H1 (cell line): ENCODE measurements at places on chromosomes 2 and 18. TPM values are rescaled to one million over a fixed set of nuclear protein-coding genes. Genes with fewer than 3 reads are reported as not detected.
A peak's percentile ranks its signal among the peaks of the same experiment; 100 is the strongest.

PROM2 gene
- 3.8 and 4.6 TPM in 2 replicates for total RNA-seq

- H3K4me1 ChIP-seq, result no peaks in the 10 kb centered on the region
- no peaks in the 10 kb centered on the region for H3K27me3 ChIP-seq
- H3K4me3 ChIP-seq, result no peak overlapping the region
- DNase-seq, result no peak
- H3K36me3 ChIP-seq, result no peaks in the 10 kb centered on the region
Measured at GRCh38 chr2:199764273-199764800, 86.7 kb downstream of the FTCDNL1 start.

CFAP221 gene
- total RNA-seq, result 0.36 and 0.71 TPM in 2 replicates

DNA sequence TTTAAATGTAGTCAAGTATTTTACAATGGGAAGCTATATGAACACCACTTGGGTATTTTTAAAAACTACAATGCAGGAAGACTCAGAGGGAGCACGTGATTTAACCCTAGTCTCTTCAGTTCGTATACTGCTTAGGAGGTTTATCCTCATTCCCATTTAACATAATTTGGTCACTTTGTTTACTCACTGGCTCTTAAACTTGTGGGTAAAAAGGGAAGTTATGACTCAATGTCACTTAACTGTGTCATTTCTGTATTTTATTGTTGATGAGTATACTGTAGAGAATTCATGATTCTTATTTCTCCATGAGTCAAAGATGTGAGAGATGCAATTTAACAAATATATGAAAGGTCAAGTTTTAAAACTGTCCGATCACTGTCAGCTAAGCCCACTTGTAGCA, 48.2 kb downstream of the SLC66A3 start:
- DNase-seq, result no peak
- no peak overlapping the region for H3K27ac ChIP-seq

GRCh38 chr2:163647300-163647699, 88.5 kb downstream of the FIGN start:
- no peaks in the 10 kb centered on the region for H3K27me3 ChIP-seq
- no peaks in the 10 kb centered on the region for H3K36me3 ChIP-seq
- DNase-seq, result no peak
- H3K27ac ChIP-seq, result no peak overlapping the region

RNU2-63P gene
- total RNA-seq, result 6.6 and 8.3 TPM in 2 replicates

DNA sequence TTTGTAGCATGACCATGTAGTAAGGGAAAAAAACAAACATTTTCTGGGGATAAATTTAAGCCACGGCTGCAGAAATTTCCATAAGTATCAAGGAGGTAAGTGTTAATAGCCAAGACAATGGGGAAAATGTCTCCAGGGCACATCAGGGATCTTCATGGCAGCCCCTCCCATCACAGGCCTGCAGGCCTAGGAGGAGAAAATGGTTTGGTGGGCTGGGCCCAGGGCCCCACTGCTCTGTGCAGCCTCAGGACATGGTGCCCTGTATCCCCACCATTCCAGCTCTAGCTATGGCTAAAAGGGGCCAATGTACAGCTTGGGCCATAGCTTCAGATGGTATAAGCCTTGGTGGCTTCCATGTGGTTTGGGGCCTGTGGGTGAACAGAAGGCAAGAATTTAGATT, 271.8 kb downstream of the PID1 start:
- H3K36me3 ChIP-seq, result no peaks in the 10 kb centered on the region
- no peak overlapping the region for H3K4me3 ChIP-seq
- no peak for DNase-seq
- no peaks in the 10 kb centered on the region for H3K27me3 ChIP-seq
- H3K4me1 ChIP-seq, result no peaks in the 10 kb centered on the region
- no peak overlapping the region for H3K27ac ChIP-seq

GRCh38 chr2:71465356-71465755, 12.0 kb downstream of the DYSF start:
- peak overlapping the region; percentile 62 for H3K4me3 ChIP-seq
- no peaks in the 10 kb centered on the region for H3K36me3 ChIP-seq
- no peaks in the 10 kb centered on the region for H3K4me1 ChIP-seq

- DNase-seq, result no peak
- no peaks in the 10 kb centered on the region for H3K36me3 ChIP-seq
- H3K27ac ChIP-seq, result no peak overlapping the region
- H3K4me1 ChIP-seq, result peaks cover 6% of the 10 kb centered on the region; the same call in 1 of the 2 replicates
- no peak overlapping the region for H3K4me3 ChIP-seq
- H3K27me3 ChIP-seq, result no peaks in the 10 kb centered on the region
Measured at GRCh38 chr2:31267437-31268120, 33.6 kb downstream of the EHD3 start.

ACVR1C gene
- total RNA-seq, result 0.40 and 0.52 TPM in 2 replicates

- peaks cover 3% of the 10 kb centered on the region; the same call in 1 of the 2 replicates for H3K4me1 ChIP-seq
- H3K27ac ChIP-seq, result no peak overlapping the region
- H3K36me3 ChIP-seq, result no peaks in the 10 kb centered on the region
- no peak overlapping the region for H3K4me3 ChIP-seq
- no peaks in the 10 kb centered on the region for H3K27me3 ChIP-seq
- DNase-seq, result no peak
Measured at GRCh38 chr18:74895686-74896085, 298.0 kb downstream of the ZNF407 start.

GRCh38 chr2:45741161-45741850, 89.8 kb downstream of the PRKCE start:
- no peak for DNase-seq
- no peaks in the 10 kb centered on the region for H3K4me1 ChIP-seq
- H3K36me3 ChIP-seq, result no peaks in the 10 kb centered on the region
- no peak overlapping the region for H3K4me3 ChIP-seq
- H3K27ac ChIP-seq, result no peak overlapping the region

CCDC74B gene
- total RNA-seq, result 4.3 and 6.7 TPM in 2 replicates

- no peak overlapping the region for H3K4me3 ChIP-seq
- no peak for DNase-seq
- no peaks in the 10 kb centered on the region for H3K27me3 ChIP-seq
- no peak overlapping the region for H3K27ac ChIP-seq
Measured at GRCh38 chr2:201960305-201960704, 73.3 kb upstream of the FZD7 start.

- H3K4me3 ChIP-seq, result no peak overlapping the region
- no peaks in the 10 kb centered on the region for H3K36me3 ChIP-seq
- no peaks in the 10 kb centered on the region for H3K27me3 ChIP-seq
- H3K4me1 ChIP-seq, result no peaks in the 10 kb centered on the region
Measured at GRCh38 chr18:62045316-62045715, 141.5 kb downstream of the PIGN start.

CD28 gene
- not detected in 2 replicates for total RNA-seq

GRCh38 chr18:46596119-46596518, 60.9 kb downstream of the LOXHD1 start:
- no peak overlapping the region for H3K27ac ChIP-seq
- no peak for DNase-seq
- no peaks in the 10 kb centered on the region for H3K4me1 ChIP-seq
- no peaks in the 10 kb centered on the region for H3K27me3 ChIP-seq
- no peak overlapping the region for H3K4me3 ChIP-seq
- H3K36me3 ChIP-seq, result no peaks in the 10 kb centered on the region

DNA sequence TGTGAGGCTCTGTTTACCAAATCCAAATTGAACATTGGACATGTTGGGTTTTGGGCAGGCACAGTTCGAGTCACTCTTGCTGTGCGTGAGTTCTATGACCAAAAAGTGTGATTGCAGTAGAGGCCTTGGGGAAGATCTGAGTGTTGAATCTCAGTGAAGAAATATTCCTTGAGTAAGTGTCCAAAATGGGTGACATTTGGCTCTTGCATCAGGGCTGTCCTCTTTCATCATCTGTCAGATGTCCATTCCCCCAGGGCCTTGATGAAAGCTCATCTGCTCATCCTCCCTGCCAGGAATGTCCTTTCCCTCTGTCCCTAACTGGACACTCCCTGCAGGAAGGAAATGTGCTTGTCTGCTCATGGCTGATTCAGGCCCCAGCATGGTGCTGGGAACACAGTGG, 6.4 kb upstream of the SFTPB start:
- H3K27ac ChIP-seq, result no peak overlapping the region
- DNase-seq, result no peak
- no peaks in the 10 kb centered on the region for H3K4me1 ChIP-seq
- no peaks in the 10 kb centered on the region for H3K27me3 ChIP-seq
- H3K36me3 ChIP-seq, result no peaks in the 10 kb centered on the region

- H3K27ac ChIP-seq, result no peak overlapping the region
- H3K4me1 ChIP-seq, result no peaks in the 10 kb centered on the region
- H3K36me3 ChIP-seq, result no peaks in the 10 kb centered on the region
Measured at GRCh38 chr2:240525802-240526201, 32.0 kb downstream of the ANKMY1 start.

DNA sequence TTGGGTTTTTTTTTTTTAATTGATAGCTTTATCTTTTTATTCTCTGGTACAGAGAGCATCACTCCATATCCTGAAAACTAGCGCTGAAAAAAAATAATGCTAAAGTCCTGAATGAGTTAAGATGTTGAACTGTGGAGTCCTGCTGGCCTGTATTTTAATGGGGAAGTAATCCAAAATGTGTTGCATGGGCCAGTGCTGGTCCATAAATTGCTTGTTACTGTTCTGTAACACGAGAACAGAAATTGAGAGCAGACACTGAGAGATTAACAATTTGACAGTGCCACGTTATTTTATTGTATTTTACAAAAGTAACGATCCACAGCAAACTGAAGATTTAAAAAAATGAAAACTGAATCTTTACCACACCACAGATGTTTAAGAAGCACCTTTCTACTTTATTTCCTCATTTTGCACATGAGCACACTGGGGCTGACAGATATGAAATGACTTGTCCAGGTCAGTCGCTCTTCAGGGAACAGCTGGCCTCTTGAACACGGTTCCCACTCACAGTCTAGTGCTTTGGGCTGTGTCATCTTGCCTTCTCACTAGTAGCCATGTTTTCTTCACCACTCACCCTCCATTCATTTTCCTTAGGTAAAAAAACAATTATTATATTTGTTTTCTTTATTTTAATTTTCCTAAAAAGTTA, 35.3 kb downstream of the ZCCHC2 start:
- H3K4me3 ChIP-seq, result no peak overlapping the region
- H3K4me1 ChIP-seq, result no peaks in the 10 kb centered on the region
- DNase-seq, result no peak

DNA sequence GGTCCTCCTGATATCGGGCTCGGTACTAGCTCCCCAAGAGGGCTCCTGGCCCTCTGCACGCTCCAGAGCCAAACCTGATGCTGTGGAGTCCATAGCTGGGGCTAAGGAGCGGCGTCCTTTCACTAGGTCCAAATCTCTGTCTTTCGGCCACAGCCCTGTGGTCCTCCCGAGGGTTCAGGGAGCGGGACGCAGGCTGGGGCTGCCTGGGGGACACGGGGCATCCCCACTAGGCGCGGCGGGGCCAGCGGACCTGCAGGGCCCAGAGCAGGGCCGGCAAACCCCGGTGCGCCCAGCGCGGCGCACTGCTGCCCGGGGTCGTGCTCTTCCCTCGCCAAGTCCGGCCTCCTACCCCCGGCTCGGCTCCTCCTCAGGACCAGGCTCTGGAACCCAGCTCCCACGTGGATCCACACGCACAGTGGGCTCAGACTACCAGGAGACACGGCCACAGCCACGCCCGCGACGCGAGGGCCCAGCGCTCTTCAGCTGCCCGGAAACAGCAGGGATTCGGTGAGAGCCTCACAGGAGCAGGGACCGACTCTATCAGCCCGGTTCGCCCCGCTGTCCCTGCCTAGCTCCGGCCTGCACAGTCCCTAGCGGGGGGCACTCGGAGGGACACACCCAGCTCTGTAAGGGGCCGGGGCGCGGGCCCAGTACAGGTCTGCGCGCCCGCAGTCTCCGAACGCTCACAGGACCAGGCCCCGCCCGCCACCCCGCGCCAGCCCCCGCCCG, 593 bp downstream of the ZNF514 start:
- H3K4me1 ChIP-seq, result no peaks in the 10 kb centered on the region
- DNase-seq, result no peak
- H3K4me3 ChIP-seq, result peak overlapping the region; percentile 73
- no peak overlapping the region for H3K27ac ChIP-seq
- no peaks in the 10 kb centered on the region for H3K36me3 ChIP-seq

GRCh38 chr2:44325897-44326296, 35.4 kb downstream of the PREPL start:
- no peak overlapping the region for H3K27ac ChIP-seq
- H3K27me3 ChIP-seq, result no peaks in the 10 kb centered on the region
- no peak for DNase-seq
- H3K4me3 ChIP-seq, result no peak overlapping the region
- no peaks in the 10 kb centered on the region for H3K4me1 ChIP-seq
- H3K36me3 ChIP-seq, result peaks cover 28% of the 10 kb centered on the region

ANKRD62 gene
- not detected in 2 replicates for total RNA-seq

GRCh38 chr2:24418166-24418841, 58.0 kb upstream of the ITSN2 start:
- no peaks in the 10 kb centered on the region for H3K36me3 ChIP-seq
- DNase-seq, result no peak
- 0 out of 2 replicates have a peak, but pooled peaks cover 4% of the 10 kb centered on the region for H3K4me1 ChIP-seq
- H3K27me3 ChIP-seq, result no peaks in the 10 kb centered on the region
- H3K27ac ChIP-seq, result no peak overlapping the region
- no peak overlapping the region for H3K4me3 ChIP-seq

DNA sequence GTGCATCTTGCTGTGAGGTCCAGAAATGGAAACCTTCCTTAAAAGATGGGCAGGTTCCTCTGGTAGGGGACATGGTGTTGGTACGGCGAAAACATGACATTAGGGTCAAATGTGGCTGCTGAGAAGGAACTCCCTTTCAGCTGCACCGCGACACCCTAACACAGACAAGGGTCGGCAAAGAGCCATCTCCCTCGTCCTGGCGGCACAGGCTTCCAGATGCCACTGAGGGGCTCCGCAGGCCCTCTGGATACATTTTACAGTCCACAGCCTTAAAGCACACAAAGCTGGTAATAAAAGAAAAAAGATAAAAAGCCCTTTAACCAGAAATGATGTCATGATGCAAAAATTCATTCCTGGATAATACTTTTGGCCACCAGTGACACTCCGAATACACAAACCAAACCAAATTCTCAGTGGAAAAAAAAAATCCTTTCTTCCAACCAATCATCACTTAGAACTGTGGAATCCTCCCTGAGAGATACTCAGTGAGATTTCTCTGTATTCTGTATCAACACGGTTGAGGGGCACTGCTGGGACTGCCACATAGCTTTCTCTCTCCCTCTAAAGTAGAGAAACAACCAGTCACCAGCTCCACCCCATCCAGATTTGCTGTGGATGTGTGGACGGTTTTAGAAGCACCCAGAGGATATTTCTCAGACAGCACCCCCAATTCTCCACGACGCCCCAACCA, 174.8 kb downstream of the HDAC4 start:
- no peak overlapping the region for H3K4me3 ChIP-seq
- H3K27ac ChIP-seq, result no peak overlapping the region
- no peaks in the 10 kb centered on the region for H3K27me3 ChIP-seq

GRCh38 chr2:29401994-29402393, 286.8 kb downstream of the CLIP4 start:
- no peak for DNase-seq
- no peak overlapping the region for H3K4me3 ChIP-seq

DNA sequence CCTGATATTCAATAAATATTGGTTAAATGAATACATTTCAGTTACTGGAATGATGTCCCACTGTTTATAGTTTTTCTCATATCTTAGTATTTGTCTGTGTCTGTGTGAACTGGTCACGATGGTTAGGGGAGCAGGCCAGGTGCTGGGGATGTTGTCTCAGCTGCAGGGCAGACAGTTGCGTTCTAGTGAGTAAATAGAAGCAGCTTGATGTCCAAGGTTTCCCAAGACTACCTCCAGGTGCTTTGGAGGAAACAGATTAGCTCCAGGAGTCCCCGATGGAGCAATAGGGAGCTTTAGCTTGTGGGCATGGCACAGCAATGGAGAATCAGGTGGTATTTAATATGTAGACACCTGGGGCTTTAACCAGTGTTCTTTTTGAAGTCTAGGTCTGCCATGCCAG, 75.5 kb downstream of the GULP1 start:
- peaks cover 19% of the 10 kb centered on the region for H3K4me1 ChIP-seq
- no peak overlapping the region for H3K4me3 ChIP-seq
- no peaks in the 10 kb centered on the region for H3K27me3 ChIP-seq
- H3K36me3 ChIP-seq, result no peaks in the 10 kb centered on the region

GRCh38 chr2:6452702-6453481, 412.8 kb downstream of the CMPK2 start:
- H3K36me3 ChIP-seq, result no peaks in the 10 kb centered on the region
- H3K4me3 ChIP-seq, result no peak overlapping the region
- no peaks in the 10 kb centered on the region for H3K27me3 ChIP-seq
- 0 out of 2 replicates have a peak, but pooled peaks cover 2% of the 10 kb centered on the region for H3K4me1 ChIP-seq
